ACHN (cell line): ENCODE measurements at places on chromosomes 11 and 22.

GRCh38 chr11:79220171-79220570 is 220.7 kb downstream of the TENM4 start:
- no peak for DNase-seq

GRCh38 chr11:19368726-19369375 is 128.1 kb upstream of the E2F8 start:
- DNase-seq: no peak

DNA sequence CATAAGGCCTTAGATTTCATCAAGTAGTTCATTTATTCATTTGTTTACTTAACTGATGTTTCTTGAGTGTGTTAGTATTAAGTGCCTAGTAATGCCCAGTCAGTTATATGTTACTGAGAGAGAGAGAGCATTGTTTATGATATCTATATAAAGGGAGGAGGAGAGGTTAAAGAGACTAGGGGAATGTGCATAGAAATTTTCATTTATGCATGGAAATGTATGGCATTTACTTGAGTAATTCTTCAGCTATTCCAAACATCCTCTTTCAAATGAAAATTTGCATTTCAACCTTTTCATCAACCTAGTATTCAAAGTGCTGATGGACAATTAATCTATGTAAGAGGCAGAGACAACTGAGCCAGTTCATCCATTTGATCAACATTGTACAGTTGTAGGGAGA is 199.7 kb downstream of the NELL1 start:
- DNase-seq: no peak

- DNase-seq: no peak
Observed at GRCh38 chr11:11806586-11806985, 35.2 kb upstream of the USP47 start.
